Stimulated activated CD4-positive, alpha-beta T cell treated with anti-CD3 and anti-CD28 coated beads, Interleukin-15, amount 100 ng/mL, for 48 hours (primary cell): ENCODE measurements at places on chromosomes 13 and 19.
A peak's percentile ranks its signal among the peaks of the same experiment; 100 is the strongest.

DNA sequence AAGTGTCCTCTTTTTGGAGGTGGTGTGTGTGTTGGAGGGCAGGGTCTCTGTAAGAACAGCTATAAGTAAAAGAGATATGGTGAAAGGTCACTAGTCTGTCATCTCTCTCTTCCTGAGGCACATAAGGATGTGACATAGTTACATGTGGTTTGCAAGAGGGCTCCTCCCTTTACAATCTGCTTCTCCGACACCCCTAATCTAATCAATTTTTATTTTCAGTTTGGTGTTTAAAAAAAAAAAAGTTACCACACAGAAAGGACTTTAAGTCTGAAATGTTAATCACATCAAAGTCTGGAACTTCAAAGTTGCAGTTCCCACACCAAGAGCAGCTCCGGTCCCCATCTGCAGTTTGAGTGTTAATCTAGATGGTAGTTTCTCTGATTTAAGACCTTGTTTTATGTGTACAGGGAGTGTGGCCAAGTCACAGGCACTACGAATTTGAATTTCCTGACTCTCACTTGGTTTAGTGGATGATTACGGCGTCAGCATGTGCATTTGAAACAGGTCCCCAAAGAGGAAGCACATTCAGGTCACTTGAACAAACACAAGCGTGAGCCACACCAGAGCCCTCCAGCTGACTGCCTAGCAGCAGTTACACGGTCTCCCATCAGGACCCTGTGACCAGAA, 53.1 kb downstream of the FOXO1 start:
- DNase-seq: peak; percentile 35

GRCh38 chr13:93217721-93218261, 8.8 kb upstream of the GPC6 start:
- DNase-seq: no peak

DNA sequence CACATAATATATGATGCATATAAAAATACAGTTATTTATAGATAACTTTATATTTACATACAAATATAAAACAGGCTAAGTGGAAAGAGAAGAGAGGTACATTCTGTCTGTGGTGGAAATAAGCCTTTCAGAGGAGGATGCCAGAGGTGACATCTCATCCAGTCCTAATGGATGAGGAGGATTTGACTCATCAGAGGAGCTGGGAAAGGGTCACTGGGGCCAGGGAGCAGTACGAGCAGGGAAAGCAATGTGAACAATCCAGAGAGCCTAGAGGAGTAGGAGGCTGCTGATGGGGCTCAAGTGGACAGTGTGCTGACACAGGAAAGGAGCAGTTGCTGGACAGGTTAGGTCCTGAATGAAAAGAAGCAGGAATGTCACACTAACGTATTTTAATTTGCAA, 18.6 kb downstream of the NALCN start:
- no peak for DNase-seq

DNA sequence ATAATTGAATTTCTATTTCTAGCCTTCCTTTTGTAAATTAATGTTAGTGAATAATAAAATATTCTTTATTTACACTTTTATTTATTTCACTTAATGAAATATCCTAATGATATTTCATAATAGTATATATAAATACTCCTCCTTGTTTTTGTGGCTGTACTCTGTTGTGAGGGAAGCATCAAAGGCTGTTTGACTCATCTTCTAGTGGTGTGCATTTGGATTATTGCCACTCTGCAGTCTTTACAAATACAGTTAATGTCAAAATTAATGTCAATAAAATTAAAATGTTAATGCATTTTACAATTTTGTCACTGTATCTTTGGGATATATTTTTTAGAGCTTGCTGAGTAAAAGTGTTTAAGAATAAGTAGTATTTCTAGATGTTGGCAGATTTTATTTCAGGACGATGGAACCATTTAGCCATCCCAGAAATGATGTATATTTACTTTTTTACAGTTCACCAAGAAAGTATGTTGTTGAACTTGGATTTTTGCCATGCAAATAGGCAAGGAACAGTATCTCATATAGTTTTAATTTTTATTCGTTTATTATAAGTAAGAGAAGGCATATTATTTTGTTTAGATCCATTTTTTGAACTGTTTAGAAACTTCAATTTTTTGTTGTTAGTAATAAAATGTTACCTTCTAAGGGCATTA, 281.2 kb upstream of the SLITRK6 start:
- DNase-seq: no peak

DNA sequence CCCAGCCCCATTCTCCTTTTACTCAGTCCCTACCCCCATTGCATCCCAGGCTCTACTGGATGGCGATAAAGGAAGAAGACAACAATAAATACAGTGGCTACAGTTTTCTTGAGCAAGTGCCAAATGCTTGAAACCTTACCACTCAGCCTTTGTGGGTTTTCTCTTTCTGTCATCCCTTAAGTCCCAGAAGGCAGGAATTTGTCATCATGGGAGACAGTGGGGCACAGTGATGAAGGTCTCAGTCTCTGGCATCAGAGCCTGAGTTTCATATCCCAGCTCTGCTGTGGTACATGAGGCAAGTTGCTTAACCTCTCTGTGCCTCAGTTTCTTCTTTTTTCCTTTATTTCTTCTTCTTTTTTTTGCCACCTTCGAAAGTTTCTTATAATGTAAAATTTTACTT, 5.1 kb upstream of the COMP start:
- DNase-seq: no peak

- DNase-seq: no peak
Observed at GRCh38 chr13:82571653-82572052, 1310.6 kb downstream of the SLITRK1 start.

- no peak for DNase-seq
Observed at GRCh38 chr13:109844396-109844795, 58.0 kb upstream of the IRS2 start.

DNA sequence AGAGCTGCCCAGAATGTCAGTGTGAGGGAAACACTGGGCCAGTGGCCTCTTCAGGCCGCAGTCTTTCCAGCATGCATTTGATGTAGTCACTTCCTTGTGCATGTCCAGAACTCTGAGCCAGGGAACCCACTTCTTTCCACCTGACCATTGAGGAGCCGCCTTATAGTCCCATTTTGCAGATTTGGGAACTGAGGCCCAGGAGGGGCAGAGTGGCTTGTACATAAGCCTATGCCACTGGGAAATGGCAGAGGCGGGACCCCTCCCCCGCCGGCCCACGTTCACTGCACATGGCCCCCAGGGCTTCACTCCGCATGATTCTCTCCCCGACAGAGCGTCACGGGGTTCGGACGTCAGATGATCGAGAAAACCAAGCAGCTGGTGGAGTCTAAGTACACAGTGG, 5.6 kb upstream of the SPIB start:
- DNase-seq: no peak

DNA sequence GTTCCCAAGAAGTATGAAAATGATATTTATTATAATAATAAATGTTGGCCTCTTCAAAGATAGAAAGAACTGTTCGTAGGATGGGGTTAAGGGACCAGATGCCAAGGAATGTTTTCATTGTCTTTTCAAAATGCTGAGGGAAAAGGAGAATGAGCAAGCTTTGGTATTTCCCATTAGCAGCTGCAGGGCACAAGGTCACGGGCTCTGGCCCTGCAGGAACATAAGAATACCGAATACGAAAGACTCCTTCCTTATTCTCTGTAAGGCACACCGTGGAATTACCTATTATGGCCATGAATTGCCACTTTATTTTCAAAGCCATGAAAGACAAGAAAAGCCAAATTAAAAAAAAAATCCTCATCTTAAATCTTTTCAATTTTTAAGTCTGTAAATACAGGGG, 49.6 kb upstream of the OLFM4 start:
- no peak for DNase-seq

DNA sequence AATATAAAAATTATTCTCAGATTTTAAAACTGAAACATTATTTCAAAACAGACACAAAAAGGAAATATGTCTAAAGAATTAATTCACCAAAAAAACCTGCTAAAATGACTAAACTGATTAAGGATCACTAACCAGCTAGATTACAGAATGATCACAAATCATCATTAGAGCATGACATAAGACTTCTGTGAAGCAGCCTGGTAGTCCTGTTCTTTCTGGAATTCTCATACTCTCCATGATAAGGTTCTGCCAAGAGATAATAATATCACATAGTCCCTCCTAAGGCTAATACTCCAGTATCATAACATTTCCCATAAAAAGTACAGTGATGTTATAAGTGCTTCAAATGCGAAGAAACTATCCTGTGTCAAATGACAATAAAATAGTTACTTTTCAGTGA, 1814.9 kb downstream of the SLITRK5 start:
- DNase-seq: no peak

- no peak for DNase-seq
Observed at GRCh38 chr13:112764864-112765561, 75.2 kb downstream of the ATP11A start.

DNA sequence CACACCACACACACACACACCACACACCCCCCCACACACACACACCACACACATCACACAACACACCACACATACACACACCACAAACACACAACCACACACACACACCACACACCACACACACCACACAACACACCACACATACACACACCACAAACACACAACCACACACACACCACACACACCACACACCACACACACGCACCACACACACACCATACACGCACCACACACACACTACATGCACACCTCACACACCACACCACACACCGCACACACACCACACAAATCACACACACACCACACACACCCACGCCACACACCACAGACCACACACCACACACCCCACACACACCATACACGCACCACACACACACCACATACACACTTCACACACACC, 83.5 kb downstream of the ZNF557 start:
- no peak for DNase-seq

- no peak for DNase-seq
Observed at GRCh38 chr13:59545007-59545406, 618.7 kb downstream of the DIAPH3 start.

DNA sequence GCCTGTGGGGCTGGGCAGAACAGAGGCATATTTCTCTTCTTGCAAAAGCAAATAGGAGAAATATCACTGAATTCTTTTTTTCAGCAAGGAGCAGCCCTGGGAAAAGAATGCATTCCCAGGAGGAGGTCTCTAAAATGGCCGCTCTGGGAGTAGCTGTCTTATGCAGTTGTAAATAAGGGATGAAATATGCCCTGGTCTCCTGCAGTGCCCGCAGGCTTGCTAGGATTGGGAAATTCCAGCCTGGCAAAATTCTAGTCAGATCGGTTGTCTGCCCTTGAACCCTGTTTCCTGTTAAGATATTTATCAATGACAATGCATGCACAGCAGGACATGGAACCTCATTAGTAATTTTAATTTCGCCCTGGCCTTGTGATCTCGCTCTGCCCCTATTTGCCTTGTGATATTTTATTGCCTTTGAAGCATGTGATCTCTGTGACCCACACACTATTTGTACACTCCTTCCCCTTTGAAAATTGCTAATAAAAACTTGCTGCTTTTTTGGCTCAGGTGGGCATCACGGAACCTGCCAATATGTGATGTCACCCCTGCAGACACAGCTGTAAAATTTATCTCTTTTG, 1993.2 kb downstream of the PCDH9 start:
- no peak for DNase-seq

GRCh38 chr13:57857945-57858344, 226.4 kb downstream of the PCDH17 start:
- no peak for DNase-seq

GRCh38 chr13:32135655-32136054, 104.1 kb downstream of the FRY start:
- DNase-seq: no peak

- no peak for DNase-seq
Observed at GRCh38 chr13:109366525-109366924, 419.9 kb downstream of the IRS2 start.

DNA sequence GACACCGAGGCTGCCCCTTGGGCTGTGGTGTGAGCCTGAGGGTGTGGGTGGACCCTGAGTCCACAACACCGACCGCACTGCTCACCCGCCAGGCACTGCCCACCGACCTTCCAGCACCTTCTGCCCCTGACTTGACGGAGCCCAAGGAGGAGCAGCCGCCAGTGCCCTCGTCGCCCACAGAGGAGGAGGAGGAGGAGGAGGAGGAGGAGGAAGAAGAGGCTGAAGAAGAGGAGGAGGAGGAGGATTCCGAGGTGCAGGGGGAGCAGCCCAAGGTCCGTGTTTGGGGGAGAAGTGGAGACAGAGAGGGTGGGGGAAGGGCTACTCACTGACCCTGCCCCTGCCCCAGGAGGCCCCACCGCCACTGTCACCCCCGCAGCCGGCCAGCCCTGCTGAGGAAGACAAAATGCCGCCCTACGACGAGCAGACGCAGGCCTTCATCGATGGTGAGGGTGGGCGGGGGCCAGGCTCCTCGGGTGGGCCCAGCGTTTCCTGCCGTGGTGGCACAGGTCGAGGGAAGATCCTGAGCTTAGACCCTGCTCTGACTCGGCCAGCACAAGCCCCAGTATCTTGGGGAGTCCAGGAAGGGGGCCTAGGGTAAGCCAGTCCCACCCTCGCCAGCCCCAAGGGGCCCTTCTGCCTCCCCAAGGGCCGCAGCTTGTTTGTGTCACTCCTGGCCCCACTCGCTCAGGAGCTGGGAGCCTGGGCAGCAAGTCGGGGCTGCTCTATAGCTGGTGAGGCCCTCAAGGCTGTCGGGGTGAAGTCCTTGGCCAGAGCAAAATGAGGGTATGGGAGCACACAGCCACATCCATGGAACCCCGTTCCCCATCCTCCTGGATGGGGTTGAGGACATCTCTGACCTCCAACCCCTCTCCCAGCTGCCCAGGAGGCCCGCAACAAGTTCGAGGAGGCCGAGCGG, 12.2 kb downstream of the PRKCSH start:
- DNase-seq: no peak

- DNase-seq: no peak
Observed at GRCh38 chr13:34757441-34757840, 184.6 kb upstream of the NBEA start.

DNA sequence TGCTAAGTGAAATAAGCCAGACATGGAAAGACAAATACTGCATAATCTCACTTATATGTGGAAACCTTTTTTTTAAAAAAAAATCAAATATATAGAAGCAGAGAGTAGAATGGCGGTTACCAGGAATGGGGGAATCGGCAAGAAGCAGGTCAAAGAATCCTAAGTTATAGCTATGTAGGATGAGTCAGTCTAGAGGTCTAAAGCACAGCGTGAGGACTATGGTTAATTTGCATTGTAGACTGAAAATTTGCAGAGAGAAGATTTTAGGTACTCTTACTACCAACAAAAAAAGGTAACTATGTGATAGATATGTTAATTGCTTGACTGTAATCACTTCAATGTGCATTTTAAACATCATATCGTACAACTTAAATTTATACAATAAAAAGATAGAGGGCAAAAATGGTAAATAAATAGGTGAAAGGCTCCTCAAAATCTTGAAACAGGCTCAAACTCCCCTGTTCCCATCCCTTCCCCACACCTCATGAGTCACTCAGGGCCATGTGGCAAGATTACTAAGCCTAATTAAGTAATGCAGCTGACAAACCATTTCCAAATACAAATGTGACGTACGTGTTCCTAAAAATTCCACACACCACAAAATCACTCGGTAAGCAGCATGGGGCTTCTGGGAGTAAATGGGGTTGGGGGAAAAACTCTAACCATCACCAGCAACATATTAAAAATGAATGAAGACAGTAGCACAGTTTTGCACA, 159.0 kb downstream of the USP12 start:
- DNase-seq: no peak

- DNase-seq: no peak
Observed at GRCh38 chr13:34765446-34766180, 176.5 kb upstream of the NBEA start.
